Type B pancreatic cell (in vitro differentiated cells): ENCODE measurements at places on chromosomes 11 and 22. TPM values are rescaled to one million over a fixed set of nuclear protein-coding genes. Genes with fewer than 3 reads are reported as not detected.

OR52E8 gene
- total RNA-seq: not detected in 2 replicates

DNA sequence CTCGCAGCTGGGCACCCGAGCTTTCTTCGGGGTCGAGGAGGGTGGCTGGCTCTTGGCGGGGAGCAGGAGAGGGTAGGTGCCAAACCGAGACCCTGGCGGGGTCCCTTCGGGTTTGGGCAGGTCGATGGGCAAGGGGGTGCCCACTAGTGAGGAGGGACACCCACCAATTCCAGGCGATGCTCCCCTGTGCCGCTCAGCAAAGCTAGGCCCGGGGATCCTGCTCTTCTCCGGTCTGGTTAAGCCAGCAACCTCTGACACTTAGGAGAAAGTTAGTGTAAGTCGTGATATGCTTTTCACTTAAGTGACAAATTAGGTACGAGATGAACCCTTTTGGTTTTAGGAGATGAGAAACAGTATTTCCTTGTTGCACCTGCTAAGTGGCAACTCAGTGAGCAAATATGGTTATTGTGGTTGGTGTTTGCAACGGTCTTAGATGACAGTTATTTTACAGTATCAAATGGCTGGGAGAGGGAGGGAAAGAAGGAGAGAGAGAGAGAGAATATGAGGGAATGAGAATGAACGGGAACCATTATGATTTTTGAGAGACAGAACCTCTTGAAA is 565 bp downstream of the NUCB2 start:
- peak overlapping the region; percentile 85 for H3K4me3 ChIP-seq
- peaks cover 21% of the 10 kb centered on the region for H3K4me1 ChIP-seq
- peaks cover 4% of the 10 kb centered on the region for H3K36me3 ChIP-seq
- no peak for DNase-seq

CHRNA10 gene
- total RNA-seq: 1.5 and 2.9 TPM in 2 replicates

GRCh38 chr11:65891219-65892136 is 1.0 kb downstream of the CCDC85B start:
- H3K4me1 ChIP-seq: peaks cover 31% of the 10 kb centered on the region
- no peak for DNase-seq
- H3K27me3 ChIP-seq: peaks cover 33% of the 10 kb centered on the region
- H3K4me3 ChIP-seq: peak overlapping the region; percentile 77
- H3K36me3 ChIP-seq: no peaks in the 10 kb centered on the region

IGLL1 gene
- total RNA-seq: not detected in 2 replicates

DNA sequence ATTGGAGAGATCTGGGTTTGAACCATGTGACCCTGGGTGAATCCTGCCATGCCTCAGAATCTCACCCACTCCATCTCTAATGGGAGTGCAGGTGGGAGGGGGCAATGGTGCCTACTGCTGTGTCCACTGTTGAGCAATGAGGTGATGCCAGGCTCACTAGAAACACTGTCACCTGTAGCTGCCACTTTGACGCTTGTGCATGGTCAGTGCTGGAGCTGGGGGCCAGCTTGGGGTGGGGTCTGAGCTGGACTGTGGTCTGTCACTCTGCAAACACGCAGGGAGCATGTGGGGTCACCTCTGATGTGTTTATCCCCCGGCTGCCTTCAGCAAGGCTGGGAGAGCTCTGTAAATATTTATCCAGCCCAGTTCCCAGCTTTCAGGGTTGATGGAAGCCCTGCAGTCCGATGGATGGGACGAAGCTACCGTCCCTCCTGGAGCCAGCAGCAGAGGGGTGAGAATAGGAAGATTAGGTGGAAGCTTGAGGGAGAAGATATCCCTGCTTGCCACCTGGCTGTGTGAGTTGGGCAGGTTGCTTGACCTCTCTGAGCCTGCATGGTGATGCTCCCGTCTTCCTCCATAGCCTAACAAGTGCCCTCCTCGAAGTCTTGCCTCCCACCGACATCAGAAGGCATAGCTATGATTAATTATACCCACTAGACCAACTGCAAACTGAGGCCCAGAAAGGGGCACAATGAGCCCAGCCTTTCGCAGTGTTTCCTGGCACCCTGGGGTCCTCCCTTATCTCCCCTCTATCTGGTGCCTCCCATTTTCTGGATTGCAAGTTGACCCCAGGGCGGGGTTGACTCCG is 1.7 kb downstream of the MMP11 start:
- peak overlapping the region; percentile 62 for H3K27ac ChIP-seq
- H3K27me3 ChIP-seq: peaks cover 6% of the 10 kb centered on the region
- H3K4me1 ChIP-seq: peaks cover 24% of the 10 kb centered on the region
- DNase-seq: no peak

- no peak overlapping the region for H3K27ac ChIP-seq
- H3K4me1 ChIP-seq: no peaks in the 10 kb centered on the region
- H3K4me3 ChIP-seq: no peak overlapping the region
- no peak for DNase-seq
Observed at GRCh38 chr22:31846161-31847115, 92.6 kb downstream of the DEPDC5 start.

DNA sequence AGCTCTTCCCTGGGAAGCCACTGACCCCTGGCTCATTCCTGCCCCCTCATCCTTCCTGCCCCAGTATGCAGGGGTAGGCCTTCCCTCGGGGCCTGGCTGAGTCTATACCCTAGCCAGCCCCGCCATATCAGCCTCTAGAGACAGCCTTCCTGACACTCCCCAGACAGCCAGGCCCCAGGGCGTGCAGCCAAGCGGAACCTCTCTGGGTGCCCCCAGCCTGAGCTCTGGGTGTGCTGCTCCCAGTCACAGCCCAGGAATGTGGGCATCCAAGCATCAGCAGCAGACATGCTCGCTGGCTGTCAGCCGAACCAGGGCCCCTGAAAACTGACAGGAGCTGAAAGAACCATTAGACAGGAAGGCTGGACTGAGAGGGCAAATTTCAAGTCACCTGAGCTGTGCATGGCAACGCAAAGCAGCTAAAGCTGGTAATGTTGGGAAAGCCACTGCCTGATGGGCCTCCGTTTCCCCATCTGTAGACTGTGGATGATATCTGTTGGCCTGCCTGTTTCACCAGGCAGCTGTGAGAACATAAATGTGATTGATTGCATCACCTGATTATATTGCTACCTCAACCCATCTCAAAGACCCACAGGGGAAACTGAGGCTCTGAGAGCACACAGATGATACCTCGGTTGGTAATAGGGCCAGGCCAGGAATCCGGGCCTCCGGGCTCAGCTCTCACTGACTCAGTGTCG is 93.2 kb downstream of the LRRC32 start:
- H3K36me3 ChIP-seq: no peaks in the 10 kb centered on the region
- H3K27me3 ChIP-seq: no peaks in the 10 kb centered on the region
- H3K27ac ChIP-seq: peak overlapping the region; percentile 90
- peak overlapping the region; percentile 43 for H3K4me3 ChIP-seq
- H3K4me1 ChIP-seq: peaks cover 16% of the 10 kb centered on the region

GRCh38 chr11:93133488-93134109 is 64.2 kb downstream of the SLC36A4 start:
- H3K4me3 ChIP-seq: no peak overlapping the region
- H3K4me1 ChIP-seq: no peaks in the 10 kb centered on the region
- peaks cover 12% of the 10 kb centered on the region for H3K36me3 ChIP-seq
- DNase-seq: no peak

GRCh38 chr11:86446163-86446923 is 71.7 kb downstream of the CCDC81 start:
- H3K4me3 ChIP-seq: no peak overlapping the region
- DNase-seq: no peak
- H3K27ac ChIP-seq: no peak overlapping the region
- H3K27me3 ChIP-seq: no peaks in the 10 kb centered on the region
- no peaks in the 10 kb centered on the region for H3K4me1 ChIP-seq
- no peaks in the 10 kb centered on the region for H3K36me3 ChIP-seq

OSBPL5 gene
- 29.8 and 33.1 TPM in 2 replicates for total RNA-seq

DNA sequence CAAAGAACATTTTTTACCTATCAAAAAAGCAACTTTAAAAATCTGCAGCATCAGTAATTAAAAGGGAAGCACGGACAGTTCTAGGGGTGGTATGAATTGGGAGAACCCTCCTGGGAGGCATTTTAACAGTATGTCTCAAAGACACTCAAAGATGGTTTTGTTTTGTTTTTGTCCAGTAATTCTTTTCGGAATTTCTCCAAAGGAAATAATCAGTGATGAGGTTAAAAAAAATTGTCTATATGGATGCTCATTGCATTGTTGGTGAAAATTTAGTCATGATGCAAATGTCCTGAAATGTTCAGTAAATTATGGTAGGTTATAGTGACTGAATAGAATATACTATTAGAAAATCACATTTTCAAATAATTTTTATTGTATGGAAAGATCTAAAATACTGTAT is 115.1 kb downstream of the ATXN10 start:
- peaks cover 45% of the 10 kb centered on the region for H3K4me1 ChIP-seq
- no peak overlapping the region for H3K4me3 ChIP-seq
- no peaks in the 10 kb centered on the region for H3K27me3 ChIP-seq
- H3K36me3 ChIP-seq: peaks cover 20% of the 10 kb centered on the region

DNA sequence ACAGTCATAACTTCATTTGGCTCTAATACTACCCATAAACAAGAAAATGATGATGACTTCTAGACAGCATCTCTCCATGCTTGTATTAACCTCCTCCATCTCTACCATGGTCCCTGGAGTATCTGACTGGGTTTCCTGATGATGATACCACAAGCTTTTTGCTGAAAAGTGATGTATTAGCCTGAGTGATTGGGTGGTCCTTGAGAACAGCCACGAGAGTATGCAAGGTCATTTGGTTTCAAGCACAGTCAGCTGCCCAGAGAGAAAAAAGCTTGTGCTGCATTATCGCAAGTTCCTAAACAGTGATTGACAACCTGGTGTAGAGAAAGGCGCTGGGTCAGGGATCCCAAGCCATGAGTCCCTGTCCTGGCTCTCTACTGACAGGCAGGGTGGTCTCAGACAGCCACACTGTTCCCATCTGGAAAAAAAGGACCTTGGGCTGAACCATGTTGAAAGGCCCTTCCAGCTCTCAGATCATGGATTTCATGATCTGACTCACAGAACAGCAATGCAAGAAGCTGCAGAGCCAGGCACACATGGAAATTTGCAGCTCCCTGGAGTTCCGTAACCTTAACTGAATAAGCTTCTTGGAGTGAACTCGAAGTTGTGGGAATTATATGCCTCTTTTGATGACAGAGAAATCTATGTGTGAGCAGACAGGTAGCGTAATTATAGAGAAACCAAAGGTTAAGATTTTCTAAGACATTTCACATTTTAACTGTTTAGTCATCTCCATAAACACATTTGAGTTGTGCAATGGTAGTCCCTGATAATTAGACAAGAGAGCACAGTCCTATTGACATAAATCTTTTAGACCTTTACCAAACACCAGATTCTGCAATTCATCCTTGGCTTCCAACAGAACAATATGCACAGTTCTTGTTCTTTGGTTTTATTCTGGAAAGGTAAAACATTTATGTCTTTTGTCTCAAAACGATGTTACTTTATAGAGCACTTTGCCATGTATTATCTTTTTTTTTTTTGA is 54.1 kb upstream of the UBASH3B start:
- no peaks in the 10 kb centered on the region for H3K36me3 ChIP-seq
- H3K4me1 ChIP-seq: no peaks in the 10 kb centered on the region
- H3K4me3 ChIP-seq: no peak overlapping the region

DNA sequence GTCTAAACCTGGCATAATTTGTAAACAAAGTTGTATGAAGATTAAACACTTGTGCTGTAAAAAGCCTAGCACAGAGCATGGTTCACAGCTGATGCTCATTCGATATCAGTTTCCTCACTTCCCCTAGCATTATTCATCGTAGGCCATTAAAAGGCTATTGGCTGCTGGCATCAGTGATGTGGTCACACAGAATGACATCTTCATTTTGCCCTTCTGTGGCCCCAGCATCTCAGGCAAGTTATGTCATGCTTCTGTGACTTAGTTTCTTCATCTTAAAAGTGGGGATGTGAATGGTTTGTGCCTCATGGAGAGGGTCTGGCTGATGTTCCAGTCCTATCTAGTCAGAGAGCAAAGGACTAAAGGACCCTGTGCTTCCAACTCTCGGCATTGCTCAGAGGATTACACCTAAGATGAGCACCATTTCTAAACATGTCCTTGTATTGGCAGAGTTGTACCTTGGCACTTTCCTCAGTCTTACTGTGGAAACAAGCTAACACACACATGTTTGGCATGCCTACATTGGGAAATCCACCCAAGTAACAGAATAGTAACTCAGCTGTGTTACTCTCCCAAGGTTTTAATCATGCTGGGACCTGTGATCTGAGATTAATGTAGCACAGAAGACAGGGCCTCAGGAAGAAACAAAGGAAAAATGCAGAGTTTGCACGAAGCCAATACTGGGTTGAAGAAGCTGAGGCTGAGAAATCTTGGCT is 83.5 kb upstream of the OR9Q1 start:
- no peak for DNase-seq
- no peaks in the 10 kb centered on the region for H3K36me3 ChIP-seq
- H3K27me3 ChIP-seq: no peaks in the 10 kb centered on the region

CRACR2B gene
- 10.3 and 19.3 TPM in 2 replicates for total RNA-seq

GAL3ST1 gene
- total RNA-seq: 5.0 and 5.9 TPM in 2 replicates

DNA sequence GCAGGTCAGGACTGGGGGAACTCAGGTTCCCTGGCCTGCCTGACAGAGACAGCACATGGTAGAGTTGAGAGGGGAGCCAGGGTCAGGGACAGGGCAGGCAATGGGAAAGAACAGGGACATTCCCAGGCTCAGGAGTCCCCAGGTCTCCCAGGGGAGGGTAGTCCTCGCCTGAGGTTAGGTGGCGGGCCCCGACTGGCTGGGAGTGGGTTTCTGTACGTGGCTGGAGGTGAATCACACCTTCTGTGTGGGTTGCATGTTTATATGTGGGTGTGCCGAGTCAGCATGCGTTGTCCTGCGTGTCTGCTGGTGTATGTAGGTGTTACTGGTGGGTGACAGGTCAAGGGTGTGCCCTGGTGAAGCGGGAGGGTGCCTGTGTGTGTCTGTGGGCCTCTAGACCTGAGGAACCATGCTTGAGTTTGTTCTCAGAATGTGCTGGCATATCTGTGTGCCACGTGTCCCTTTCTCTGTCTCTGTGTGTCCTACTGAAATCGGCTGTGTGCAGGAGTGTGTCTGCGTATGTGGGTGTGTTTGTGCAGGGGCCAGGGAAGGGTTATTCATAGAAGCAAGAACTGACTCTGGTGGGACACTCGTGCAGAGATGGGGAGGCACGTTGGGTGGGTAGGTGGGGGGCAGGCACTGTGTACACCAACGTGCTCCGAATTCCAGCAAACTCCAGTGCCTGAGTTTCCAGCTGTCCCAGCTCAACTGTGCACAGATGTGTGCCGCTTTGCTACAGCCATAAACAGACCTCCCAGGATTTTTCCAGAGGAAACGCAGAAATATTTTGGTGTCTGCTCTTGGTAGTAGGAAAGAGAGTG is 23.8 kb upstream of the OAF start:
- H3K27ac ChIP-seq: peak overlapping the region; percentile 75
- DNase-seq: no peak
- H3K27me3 ChIP-seq: peaks cover 9% of the 10 kb centered on the region
- H3K4me3 ChIP-seq: peak overlapping the region; percentile 61
- no peaks in the 10 kb centered on the region for H3K36me3 ChIP-seq

DNA sequence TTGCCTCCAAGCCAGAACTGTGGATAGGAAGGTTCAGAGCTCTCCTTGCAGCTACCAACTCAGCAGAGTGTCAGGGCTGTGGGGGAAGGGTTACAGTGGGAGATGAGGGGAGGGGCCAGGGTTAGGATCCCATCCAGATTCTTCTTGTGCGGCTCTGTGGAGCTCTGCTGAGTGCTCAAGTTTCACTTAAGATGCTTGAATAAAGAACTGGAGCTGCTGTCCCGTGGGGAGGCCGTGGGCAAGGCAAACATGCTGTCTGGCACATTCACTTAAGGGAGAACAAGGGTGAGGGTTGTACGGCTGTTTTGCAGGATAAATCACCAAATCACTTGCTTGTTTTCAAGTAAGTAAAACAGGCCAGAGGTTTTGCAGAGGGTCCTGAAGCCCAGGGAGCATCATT is 197.1 kb downstream of the FAM76B start:
- no peaks in the 10 kb centered on the region for H3K36me3 ChIP-seq
- H3K4me1 ChIP-seq: peaks cover 21% of the 10 kb centered on the region
- peak; percentile 70 for DNase-seq
- H3K4me3 ChIP-seq: peak overlapping the region; percentile 15
- no peaks in the 10 kb centered on the region for H3K27me3 ChIP-seq

CRYBB2 gene
- total RNA-seq: 0.33 TPM in 1 of 2 replicates, not detected in the other
